ENCODE measurements at places on chromosomes 13 and 19.

DNA sequence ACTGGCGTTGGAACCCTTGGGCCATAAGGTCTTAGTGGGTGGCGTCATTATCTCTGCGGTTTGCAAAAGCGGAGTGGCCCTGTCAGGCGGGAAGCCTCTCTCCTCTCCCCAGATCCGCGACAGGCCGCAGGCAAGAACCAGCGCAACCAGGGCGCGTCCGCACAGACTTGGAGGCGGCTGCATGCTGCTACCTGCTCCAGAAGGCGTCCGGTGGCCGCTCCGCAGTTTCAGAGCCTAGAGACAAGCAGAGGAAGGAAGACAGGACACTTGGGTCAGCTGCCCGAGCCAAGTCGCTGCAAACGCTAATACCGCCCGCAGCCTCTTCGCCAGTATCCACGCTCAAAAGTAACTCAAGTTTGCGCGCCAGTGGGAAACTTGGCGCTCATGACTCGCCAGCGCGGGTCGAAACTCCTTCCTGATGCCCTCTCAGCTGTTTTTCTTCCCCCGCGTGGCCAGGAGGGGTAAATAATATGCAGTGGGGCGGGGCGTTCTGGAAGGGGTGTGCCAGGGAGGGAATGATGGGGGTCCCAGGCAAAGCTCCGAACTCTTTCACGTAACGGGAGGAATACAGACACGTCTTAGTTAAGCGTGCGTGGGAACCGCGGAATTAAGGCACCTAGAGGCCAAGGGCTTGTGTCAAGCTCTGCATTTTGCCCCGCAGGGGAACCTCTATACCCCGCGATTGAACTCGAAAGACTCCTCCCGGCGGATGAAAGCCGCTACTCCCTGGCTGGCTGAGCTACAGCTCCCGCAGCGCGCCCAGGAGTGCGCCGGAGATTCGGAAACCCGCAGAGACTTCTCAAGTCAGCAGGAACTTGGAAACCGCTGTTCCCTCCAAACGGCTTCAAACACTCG, at the start of gene EDNRB:
TSS of gene EDNRB (minus strand) at position 441 of the 855 bp plus-strand sequence. CDS start at position 183, 258 bp downstream.
- DNase-seq = no peak

- no peak for DNase-seq
These were observed 54.0 kb downstream of the KCNRG start for GRCh38 chr13:50069261-50069660.

DNA sequence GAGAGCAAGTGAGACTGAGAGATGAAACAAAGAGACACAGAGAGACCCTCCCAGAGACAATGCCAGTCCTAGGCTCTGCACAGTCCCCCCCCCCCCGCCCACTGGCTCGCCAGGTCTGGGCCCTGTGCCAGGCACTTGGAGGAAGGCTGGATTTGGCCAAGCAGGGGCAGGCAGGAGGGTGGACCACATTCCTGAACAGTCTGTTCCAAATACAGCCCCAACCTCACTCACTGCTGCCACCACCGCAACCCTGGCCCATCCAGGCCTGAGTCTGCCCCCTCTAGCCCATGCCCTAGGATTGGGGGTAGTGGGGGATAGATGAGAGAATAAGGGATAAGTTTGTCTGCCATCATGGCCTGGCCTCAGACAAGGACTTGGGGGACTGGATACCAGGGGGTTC, 19.0 kb downstream of the CYP2F1 start:
- DNase-seq = no peak

DNA sequence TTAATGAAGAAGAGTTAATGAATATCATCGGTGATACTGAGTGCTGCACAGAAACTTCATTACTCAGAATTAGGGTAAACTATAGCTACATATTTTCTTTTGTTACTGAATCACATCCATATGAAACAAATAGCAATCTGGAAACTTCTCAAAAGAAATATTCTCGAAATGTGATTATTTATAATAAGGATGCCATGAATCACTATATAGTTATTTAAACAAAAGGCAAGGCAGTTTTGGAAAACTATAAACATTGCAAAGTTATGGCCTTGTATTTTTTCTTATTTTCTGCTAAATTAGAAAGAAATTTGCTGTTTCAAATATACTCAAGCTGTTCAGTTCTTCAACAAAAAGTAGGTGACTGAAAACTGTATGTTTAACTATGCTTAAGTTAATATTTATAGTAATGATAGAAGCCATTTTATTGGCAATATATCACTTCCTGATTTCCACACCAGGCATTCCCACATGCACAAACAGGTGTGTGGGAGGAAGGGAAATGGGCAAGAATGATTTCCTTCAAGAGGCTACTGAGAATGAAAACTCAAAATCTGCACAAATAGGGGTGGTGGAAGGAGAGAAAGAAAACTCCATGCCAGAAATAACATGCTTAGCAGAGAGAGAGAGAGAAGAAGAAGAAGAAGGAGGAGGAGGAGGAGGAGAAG, 74.5 kb upstream of the FRY start:
- DNase-seq = no peak

- no peak for DNase-seq
These were observed 52.5 kb upstream of the RXFP2 start for GRCh38 chr13:31686670-31687425.

GRCh38 chr19:1357531-1358109, 26.1 kb upstream of the NDUFS7 start:
- no peak for DNase-seq

GRCh38 chr19:35430409-35431144, 17.5 kb upstream of the FFAR2 start:
- no peak for DNase-seq

DNA sequence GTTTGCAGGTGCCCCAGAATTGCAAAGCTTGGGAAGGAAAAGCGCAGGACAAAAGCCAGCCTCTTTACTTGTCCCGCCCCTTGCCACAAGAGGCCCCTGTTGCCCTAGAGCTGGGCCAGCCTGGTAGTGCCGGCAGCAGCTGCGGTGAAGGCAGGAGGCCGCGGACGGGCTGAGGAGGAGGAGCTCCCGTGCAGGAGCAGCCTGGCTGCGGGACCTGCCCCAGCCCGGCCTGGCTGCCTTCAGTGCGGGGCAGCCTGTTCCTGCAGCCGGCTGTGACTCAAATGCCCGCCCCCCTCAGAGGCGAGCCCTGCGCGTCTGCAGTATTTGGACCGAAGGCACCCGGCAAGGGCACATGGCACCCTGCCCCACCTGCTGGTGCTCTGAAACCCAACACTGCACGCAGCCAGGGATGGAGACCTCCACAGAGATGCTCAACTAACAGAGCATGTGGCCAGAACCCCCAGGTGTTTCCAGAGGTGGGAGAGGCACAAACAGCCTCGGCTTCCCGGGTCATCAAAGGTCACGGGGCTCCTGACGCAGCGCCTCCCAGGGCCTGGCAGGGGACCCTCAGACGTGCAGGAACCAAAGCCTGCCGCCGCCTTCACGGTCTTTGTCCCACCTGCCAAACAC, 29.7 kb downstream of the NAXD start:
- DNase-seq = no peak

DNA sequence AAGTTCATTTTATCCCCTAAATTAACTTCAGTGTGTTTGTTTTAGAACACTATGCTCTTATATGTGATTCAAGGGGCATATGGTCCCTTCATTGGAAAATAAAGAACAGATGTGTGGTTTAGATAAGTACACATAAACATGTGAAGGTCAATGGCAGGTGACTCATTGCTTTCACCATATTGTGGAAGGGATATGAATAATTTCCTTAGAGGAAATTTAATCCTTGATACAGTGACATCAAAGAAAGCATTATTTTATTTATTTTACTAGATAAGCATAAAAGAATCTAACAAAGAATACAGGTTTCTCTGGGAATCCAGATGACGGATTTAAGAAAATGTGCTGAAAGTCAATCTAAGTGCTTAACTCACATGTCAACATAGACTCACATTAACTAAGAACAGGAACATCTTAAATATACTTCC, 373.5 kb downstream of the KCTD12 start:
- peak; percentile 81 for DNase-seq

DNA sequence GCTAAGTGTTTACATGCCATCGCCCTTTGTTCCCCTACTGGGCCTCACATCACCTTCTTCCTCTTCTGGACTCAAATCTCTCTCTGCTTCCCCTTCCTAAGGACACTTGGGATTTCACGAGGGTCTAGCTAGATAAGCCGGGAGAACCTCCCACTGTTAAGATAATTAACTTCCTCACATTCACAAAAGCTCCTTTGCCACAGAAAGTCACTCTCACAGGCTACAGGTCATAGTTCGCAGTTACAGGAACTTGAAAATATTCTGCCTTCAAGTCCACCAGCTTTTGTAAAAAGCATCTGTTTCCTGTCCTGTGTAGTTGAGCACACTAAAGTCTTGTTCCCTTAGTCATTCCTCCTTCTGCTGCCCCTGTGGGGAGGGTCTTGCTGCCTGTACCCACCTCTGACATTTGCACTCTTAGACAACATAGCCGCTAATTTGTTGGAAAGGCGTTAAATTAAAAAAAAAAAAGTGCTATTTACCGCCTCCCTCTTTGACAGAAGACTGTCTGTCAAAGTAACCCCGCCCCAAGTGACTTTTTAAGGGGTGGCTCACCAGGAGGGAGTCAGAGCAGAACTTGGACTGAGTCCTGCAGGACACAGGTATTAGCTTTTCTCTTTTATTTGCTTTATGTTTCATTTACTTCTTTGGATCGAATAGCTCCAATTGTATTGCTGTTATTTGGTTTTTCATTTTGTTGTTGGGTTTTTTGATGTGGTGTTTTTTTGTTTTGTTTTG, 26.8 kb upstream of the CEACAM21 start:
- DNase-seq = no peak

DNA sequence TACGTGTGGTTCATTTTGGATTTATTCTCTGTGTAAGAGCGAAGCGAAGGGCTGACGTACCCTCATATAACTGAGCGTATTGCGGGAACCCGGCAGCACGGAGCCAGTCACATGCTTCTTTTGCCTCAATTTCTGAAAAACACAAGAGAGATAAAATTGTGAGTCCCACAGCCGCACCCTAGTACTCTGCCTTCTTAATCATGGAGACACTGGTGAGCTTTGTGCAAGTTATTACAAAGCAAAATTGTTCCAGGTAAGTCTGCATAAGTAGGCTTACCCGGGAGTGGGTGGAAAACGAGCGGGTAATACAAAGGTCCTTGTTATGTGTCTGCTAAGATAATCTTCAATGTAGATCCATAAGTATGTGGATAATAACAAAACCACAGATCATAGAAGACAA, 118.1 kb downstream of the STARD13 start:
- DNase-seq = no peak

- no peak for DNase-seq
These were observed 142.4 kb downstream of the MYCBP2 start for GRCh38 chr13:77184455-77184854.

DNA sequence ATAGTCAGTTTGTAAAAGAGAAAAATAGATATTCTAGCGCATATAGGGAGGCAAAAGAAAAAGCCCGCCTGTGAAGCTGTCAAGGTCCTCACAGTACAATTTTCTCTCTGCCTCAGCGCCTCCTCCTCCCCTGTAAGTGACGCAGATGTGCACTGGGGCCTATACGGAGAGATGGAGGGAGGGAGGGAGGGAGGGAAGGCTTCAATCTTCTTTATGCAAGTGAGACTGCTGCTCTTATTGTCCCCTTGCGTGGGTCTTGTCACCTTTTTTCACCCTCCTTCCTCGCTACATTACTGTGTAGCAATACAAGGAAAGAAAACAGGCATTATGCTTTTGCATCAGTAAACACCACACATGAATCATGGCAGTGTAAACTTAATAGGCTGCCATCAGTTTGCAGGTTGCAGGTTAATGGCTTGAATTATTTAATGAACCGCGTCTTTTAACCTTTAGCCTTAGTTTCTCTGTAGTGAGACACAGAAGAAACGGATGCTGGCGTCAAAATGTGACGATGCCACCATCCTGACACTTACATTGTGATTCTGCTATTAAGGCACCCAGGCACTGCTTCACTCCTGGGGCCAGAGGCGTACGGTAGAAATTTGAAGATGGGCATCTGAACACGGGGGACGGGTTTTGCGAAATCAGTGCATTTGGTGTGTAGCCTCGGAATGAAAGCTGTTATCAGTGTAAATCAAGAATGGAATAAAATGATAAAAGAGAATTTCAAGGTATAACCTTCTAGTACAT, at the start of gene KLHL1:
TSS of gene KLHL1 (minus strand) at position 97 of the 750 bp plus-strand sequence. CDS start 753 bp downstream, outside the sequence.
- DNase-seq = no peak

DNA sequence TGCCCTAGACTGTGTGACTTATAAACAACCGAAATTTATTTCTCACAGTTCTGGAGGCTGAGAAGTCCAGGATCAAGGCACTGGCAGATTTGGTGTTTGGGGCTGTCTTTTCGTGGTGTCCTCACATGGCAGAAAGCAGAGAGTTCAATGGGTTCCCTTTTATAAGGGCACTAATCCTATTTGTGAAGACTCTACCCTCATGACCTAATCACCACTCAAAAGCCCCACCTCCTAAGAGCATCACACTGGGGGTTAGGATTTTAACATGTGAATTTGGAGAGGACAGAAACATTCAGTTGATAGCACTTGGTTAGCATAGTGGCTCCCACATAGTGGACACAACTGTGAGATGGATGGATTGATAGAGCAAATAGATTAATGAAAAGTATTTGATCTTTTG, 21.5 kb upstream of the GPR18 start:
- no peak for DNase-seq

All from NCI-H748 treated with DMSO at 0.1 percent for 48 hours (cell line).